ENCODE measurements at places on chromosomes 6 and 20. TPM values are rescaled to one million over a fixed set of nuclear protein-coding genes. Genes with fewer than 3 reads are reported as not detected.

- no peak for ATAC-seq
Measured at GRCh38 chr20:43151901-43152300, 37.8 kb downstream of the PTPRT start.

GRCh38 chr6:37691904-37692806 is 5.5 kb downstream of the MDGA1 start:
- ATAC-seq = peak; percentile 84

DNA sequence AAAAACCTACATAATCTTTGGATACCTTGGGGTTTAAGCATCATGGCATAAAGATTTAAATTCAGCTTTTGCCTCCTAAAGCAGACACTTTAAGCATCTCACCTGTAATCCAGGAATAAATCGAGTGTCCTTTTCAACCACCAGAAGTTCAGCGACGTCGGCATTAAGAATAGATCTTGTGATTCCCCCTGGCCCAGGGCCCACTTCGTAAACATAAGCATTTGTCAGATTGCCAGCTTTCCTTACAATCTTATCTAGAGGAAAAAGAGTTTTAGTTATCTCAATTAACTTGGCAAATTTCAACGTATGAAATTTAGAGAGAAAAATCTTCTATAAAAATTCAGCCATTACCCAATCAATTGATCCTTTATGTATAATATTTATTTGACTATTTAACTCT is 3.2 kb downstream of the TFB1M start:
- no peak for ATAC-seq

- no peak for ATAC-seq
Measured at GRCh38 chr6:36949636-36950035, 4.9 kb upstream of the PI16 start.

DNA sequence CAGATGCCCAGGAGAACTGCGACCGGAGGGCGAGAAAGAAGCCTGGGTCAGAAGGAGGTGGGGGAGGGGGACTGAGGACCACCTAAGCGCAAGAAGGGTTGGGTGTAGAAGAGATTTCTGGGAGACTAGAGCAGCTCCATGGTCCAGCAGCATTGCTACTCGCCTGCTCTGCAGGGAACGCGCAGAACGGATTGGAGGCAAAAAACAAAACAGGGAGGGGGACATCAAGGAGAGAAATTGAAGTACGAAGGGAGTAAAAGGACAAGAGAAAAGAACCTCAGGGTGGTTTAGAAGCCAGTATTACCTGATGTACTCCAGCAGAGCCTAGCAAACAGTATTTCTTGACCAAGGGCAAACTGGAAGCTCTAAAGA is 537 bp upstream of the GABBR1 start:
- peak; percentile 22 for ATAC-seq

- no peak for ATAC-seq
Measured at GRCh38 chr6:13655700-13656099, 40.6 kb downstream of the NOL7 start.

DNA sequence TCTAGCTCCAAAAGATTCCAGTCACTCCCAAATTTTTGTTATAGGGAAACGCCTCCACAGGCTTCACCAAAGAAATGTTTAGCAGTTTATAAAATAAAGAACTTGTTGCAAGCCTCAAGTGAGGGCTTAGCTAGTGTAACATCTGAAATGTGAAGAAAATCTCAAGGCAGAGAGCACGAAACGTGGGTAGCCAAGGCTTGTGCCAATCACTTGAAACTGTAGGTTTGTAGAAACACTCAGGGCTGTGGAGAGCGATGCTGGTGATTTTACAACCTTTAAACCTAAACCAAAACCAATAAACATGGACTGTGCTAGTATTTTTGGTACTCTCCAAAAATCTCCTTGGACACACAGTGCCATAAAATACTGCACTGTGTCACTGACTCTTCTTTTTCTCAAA is 108.1 kb upstream of the TRAF3IP2 start:
- ATAC-seq = no peak

DNA sequence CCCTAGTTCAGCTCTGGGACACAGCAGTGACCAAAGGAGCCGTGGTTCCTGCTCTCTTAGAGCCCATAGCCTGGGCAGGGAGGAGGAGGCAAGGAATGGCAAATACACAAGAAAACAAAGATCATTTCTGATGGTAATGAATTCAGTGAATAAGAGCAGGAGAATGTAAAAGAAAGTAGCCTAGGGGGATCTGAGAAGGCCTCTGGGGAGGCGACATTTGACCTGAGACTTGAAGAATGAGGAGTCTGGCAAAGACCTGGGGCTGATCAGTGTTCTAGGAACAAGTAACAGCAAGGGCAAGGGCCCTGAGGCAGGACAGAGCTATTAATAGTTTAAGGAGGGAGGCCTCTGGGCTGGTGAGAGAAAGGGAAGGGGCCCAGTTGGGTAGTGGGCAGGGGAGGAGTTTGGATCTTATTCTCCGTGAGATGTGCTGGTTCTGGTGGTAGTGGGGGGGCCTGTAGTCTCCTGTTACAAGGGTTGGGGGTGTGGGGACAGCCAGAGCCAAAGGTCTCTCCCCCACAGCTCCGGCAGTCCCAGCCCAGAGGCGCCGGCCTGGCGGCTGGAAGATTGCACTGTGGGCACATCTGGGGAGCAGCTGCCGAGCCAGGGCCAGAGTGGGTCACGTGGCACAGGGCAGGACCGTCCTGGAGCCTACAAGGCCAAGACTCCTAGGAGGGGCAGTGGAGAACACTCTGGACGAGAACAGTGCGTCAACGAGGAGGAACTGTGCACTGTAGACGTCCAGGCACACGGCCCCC is 9.3 kb upstream of the ID1 start:
- peak; percentile 54 for ATAC-seq

DNA sequence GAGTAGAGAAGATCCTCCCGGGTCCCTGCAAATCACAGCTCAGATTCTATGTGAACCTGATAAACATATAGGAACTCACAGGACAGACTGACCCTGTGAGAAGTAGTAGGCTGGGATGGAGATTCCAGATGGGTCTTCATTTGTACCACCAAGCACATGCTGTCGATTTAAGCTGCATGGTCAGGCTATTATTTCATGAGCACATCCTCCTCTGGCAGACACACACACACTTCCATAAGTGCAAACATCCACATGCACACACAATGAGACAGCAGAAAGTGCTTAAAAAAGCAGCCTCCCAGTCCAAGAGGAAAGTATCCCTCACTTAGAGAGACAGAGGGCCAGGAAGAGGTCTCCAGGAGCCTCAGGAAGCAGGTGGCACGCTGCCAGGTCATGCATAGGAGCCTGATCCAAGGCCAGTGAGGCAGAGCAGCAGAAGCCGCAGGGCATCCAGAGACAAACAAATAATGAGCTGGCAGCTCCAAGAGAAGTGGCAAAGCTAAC is 131.8 kb downstream of the UNC5CL start:
- ATAC-seq = no peak

GRCh38 chr20:32661820-32662528 is 11.8 kb downstream of the C20orf203 start:
- no peak for ATAC-seq

DNA sequence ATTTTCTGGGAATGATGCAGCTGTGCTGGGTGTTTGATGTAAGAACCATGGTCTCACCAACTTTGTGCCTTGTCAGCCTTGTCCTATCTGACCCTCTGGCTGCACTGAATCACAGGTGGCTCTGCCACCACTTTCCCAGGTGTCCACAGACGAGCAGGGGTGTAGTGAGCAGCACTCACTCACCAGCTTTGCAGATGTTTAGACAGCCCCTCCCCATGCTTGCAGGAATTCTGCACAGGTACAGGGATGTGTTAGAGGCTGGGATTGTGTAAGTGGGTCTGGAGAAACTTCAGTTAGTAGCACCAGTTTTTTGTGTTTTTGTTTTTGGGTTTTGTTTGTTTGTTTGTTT is 88.2 kb upstream of the NAA20 start:
- no peak for ATAC-seq

DNA sequence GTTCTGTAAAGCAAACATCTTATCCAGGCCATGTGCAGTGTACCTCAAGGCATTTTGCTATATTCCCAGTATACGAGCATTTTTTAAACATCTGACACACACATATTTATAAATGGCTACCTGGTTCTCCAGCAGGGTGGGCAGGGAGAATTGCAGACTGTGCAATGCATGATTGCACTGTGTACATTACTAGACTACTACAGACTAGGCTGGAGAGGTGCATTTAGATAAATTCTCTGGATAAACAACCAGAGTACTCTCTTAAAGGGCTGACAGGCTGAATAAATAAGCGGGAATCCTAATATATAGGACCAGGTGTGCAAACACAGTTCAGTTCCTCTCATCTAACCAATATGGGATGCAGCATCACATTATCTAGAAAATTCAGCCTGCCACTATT is 428.3 kb upstream of the ARID1B start:
- ATAC-seq = peak; percentile 17

- ATAC-seq = no peak
Measured at GRCh38 chr6:134247844-134248580, 69.9 kb downstream of the SGK1 start.

DNA sequence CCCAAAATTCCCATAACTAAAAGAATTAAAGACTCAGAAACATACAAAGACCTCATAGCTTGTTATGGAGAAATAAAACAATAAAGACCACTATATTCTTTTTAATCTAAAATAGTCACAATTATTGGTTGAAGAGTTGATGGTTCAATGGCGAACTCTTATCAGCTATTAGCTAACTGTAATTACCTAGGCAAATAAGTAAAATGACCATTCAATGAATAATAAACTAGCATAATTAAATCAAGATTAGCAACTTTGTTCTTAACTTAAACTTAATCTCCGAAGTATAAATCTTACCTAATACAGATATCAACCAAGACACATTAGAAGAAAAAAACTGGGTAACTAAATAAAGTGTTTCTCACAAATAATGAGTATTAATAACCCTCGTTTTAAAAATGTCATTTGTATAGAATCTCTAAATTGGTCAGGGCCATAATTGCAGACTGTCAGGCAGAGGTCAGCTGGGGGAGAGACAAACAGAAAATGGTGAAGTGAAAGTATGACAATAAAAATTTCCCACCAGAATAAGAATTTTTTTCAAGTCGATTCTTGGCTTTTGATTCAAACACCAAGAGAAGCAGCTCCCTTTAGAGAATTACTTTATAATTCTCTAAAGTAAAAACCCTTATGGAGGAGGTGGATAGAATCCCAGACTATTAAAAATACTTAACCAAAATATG is 1.7 kb downstream of the FKBP5 start:
- ATAC-seq = no peak

DNA sequence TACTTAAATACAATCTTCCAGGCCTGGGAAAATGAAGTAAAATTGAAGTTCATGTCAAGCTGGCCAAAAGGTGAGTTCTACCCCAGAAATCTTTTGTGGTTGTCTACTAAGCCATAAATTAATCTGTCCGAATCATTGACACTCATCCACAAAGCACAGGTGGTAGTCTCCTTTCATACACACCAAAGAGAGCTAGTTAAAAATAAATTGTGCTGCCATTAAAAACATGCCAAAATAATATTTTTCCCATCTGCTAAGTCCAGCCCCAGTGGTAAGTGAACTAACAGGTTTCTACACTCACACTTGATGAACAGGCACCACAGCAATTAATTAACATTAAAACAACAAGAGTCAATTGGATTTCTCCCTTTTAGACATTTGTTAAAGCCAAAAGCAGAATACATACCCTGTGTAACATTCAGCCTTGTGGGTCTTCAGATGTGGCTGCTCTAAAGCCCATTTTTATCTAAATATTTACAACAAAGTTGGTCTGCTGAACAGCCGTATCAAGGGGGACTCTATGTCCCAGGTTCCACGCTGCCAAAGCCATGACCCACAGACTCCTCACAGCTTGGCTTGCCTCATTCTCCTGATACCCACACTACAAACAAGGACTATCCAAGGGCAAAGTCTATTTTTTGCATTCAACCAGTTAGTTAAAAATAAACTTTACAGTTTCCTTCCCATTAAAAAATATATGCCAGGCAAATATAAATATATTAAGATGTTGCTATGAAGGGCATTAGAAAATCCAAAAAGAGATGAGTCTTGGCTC is 490.4 kb downstream of the BMP2 start:
- no peak for ATAC-seq

DNA sequence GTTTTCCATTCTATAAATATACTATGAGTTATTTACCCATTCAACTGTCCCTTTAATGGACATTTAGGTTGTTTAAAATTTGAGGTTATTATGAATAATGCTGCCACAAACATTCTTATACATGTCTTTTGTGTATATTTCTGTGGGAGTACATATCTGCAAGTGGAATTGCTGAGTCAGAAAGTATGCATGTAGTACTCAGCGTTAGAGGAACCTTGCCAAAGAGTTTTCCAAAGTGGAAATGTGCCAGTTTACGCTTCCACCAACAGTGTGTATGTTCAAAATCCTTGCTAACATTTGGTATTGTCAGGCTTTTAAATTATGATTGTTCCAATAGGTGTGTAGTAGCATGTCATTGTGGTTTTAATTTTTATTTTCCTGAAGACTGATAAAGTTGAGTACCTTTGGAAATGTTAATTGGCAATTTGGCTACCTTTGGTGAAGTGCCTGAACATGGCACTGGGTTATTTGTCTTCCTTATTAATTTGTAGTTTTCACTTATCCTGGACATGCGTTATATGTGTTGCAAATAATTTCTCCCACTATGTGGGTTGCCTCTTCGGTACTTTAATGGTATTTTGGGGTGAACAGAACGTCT is 341.2 kb downstream of the CD83 start:
- no peak for ATAC-seq

DNA sequence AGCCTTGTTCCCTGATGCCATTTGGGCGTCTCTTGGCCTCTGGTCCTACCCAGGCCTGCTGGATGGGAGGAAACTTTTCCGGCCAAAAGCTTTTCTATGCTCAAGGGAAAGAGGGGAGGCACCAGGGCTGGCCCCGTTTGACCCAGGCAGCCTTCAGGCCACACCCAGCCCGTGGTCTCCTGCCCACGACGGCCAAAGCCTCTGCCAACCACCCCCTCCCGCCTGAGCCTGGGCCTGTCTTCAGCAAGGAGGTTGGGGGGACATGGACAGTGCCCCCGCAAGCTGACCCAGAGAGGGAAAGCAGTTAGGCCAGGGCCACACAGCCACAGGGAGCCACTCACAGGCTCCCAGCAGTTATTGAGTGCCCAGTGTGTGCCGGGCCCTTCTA is 49.5 kb downstream of the SRC start:
- peak; percentile 16 for ATAC-seq

- ATAC-seq = no peak
Measured at GRCh38 chr6:14728396-14729024, 517.4 kb upstream of the JARID2 start.

DNA sequence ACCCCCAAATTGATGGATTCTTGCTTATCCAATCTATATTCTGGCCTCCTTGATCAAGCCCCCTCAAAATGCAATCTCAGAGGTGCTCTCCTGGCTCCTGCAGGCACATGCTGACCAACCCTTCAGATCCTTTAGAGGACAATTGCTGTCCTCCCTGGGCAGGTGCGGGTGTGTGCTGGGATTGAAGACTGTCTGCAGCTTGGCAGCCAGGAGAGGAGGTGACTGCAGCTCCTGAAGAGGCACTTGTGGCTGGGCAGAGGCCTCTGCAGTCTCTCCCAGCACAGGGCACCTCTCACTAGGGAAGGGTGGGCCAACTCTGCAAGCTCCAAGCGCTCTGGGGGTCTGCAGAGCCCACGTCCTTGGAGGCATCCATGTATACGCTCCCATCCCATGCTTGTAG is 28.5 kb downstream of the SUMO4 start:
- ATAC-seq = no peak

GRCh38 chr6:154506582-154506981 is 3.9 kb downstream of the CNKSR3 start:
- no peak for ATAC-seq

The COX4I2 gene
- not detected for total RNA-seq

The BMP5 gene
- not detected for total RNA-seq

The OR2J3 gene
- total RNA-seq = 0.43 TPM

The E2F3 gene
- 26.6 TPM for total RNA-seq

The RSPH4A gene
- total RNA-seq = 0.59 TPM

The SLC23A2 gene
- 41.0 TPM for total RNA-seq

The B3GAT2 gene
- total RNA-seq = 6.5 TPM

The FAXC gene
- 0.31 TPM for total RNA-seq

The CALHM4 gene
- 0.16 TPM for total RNA-seq

Data from motor neuron (in vitro differentiated cells).